ENCODE measurements at places on chromosomes 11 and 22. TPM values are rescaled to one million over a fixed set of nuclear protein-coding genes. Genes with fewer than 3 reads are reported as not detected.

GRCh38 chr11:45106440-45106839 is 40.0 kb upstream of the PRDM11 start:
- DNase-seq = no peak

DNA sequence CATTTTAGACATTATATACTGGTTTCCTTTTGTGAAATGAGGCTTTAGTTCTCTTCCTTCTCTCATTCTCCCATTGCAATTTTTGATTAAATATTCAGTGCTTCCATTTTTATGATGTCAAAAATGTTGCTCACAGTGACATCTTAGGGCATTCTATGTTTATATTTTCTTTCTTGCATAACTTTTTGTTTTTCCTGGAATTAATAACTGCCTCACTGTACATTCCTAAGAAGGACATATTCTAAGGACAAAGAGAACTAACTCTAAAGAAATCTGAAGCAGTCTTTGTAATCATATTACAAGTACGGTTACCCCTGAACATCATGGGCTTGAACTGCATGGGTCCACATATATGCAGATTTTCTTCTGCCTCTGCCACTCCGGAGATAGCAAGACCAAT is 25.8 kb upstream of the P2RY6 start:
- no peak for DNase-seq

GRCh38 chr11:17924713-17925112 is 88.1 kb downstream of the SERGEF start:
- no peak for DNase-seq

CNTN5 gene
- total RNA-seq = not detected

- DNase-seq = no peak
Observed at GRCh38 chr22:45497351-45498145, 5.1 kb upstream of the FBLN1 start.

DNA sequence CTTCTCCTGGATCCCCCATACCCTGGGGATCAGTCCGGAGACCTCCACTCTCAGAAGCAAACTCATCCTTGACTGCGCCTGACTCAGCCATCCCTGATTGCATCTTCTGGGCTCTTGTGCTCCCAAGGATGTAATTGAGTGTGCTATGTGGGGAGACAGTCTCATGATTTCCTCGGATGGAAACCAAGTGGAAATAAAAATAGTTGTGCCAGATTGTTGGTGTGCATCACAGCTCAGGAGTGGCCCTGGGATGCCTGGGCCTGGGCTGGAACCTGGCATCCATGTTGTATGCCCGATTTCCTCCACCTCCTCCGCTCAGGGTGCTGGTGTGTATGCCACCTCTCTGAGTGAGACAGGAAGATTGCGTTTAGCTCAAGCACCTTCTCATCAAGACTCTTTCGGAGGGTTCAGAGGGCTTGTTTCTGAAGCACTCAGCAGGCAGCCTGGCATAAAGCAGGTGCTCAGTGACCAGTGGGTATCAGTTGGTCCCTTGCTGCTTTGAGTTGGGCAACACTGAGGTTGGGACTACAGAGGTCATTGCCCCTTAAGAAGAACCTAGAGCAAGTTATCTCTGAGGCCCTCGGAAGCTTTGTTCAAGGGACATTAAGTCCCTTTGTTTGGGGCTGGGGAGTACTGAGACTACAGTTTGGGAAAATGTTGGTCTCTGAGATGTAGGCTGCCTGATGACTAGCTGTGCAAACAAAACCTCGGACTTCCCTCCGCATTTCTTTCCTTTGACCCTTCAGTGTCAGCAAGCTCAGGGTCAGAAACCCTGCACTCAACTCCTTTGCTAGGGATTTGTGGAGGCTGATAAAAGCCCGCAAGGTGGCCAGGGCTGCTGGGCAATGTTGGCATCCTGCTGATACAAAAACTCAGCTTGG is 24.8 kb upstream of the MICAL2 start:
- DNase-seq = no peak

DNA sequence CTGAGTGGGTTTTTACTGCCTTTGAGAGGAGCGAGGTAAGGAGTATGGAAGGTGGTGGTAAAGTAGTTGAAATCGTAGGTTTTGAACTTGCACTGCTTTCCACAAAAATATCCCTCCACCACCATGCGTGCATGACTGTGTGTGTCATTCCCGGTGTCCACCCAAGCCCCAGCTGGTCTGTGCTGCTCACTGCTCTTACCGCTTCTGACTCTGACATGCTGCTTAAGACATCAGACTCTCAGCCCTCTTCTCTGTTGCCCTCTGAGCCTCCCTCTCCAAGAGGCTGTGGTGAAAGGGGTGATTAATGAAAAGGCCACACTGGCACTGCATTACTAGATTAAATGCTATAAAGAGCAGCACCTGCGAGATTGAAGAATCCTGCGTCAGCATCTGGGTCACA is 128.7 kb downstream of the SPATA19 start:
- no peak for DNase-seq

C22orf31 gene
- total RNA-seq = not detected

UQCC3 gene
- total RNA-seq = 13.0 TPM

GRCh38 chr22:17110791-17111550 is 10.2 kb downstream of the TMEM121B start:
- no peak for DNase-seq

DNA sequence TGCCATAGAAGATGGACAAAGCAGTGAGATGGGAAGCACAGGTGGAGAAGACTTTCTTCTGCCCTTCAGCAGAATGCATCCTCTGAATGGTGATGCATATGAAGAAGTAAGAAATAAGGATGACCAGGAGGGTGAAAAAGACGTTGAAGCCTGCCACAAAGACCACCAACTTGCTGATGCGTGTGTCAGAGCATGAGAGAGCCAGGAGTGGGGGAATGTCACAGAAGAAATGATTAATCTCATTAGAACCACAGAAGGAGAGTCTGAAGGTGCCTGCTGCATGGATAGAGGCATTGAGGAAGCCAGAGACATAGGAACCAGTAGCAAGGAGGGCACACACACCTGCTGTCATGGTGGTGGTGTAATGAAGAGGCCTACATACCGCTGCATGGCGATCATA is 550 bp downstream of the OR5B21 start:
- no peak for DNase-seq

GRCh38 chr11:16001899-16002426 is 354.4 kb downstream of the SOX6 start:
- DNase-seq = peak; percentile 58

GRCh38 chr11:103892603-103893002 is 143.8 kb upstream of the DDI1 start:
- DNase-seq = no peak

DNA sequence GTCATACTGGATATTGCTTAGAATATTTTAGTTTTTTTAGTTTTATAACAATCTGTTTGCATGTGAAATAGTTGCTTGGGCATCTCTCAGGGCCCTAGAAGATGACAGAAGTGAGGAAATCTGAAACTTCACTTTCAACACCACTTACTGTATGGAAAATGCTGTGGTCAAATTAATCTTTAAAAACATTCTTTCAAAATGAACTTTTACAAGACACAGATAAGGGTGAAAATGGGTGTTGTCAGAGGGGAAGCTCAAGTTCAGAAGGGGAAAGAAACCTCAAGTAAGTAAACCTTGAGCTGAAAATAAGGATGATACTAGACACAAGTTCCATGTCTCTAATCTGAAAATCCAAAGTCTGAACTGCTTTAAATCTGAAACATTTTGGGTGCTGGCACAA is 1840.1 kb upstream of the RAG2 start:
- no peak for DNase-seq

DNA sequence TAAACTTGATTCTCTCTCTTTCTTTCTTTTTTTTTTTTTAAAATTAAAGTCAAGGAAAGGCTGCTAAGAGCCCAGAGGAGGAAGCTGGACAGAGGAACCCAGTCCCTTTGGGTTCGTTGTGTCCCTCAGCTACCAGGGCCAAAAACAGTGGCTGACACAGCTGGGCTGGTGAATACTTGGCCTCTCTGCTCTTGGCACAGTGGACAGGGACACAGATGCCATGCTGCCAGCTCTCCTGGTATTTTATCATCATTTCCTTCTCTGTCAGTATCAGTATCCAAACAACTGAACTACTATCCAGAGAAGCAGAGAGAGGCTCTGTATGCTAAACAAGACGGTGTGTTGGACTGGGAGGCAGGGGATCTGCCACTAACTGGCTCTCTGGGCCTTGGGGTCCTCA is 123.7 kb upstream of the CCDC90B start:
- DNase-seq = no peak

DNA sequence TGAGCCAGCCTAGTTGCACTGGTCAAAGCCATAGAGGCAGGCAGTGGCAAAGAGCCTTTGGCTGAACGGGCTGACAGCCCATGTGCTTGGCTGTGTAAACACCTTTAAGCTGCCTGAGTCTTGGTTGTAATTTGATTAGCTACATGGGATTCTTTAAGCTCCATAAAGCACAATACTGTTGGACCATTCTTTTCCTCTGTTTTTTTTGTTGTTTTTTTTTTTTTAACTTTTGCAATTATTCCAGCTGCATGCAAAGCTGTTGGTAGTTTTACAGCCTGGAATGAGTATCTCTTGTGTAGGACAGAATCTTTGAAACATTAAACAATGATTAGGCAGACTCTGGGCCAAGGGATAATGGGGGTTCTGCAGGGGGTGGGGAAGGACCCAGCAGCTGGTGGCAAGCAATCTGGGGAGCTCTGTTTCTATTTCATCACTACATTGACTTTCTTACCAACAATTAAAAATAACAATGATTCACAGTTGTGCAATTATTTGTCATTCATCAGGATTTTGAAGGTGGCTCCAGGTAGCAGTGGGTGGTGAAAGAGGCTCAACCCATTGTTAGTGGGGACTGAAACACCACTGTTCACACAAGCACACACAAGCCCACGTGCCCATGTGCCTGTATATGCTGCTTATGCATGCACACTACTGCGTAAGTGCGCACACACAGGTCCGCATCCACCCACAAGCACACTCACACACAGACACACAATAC is 69.5 kb upstream of the CSNK2A3 start:
- DNase-seq = no peak

- no peak for DNase-seq
Observed at GRCh38 chr11:92978271-92979111, 9.0 kb downstream of the MTNR1B start.

- no peak for DNase-seq
Observed at GRCh38 chr11:24408202-24408601, 88.7 kb upstream of the LUZP2 start.

YAP1 gene
- 32.0 TPM for total RNA-seq

DNA sequence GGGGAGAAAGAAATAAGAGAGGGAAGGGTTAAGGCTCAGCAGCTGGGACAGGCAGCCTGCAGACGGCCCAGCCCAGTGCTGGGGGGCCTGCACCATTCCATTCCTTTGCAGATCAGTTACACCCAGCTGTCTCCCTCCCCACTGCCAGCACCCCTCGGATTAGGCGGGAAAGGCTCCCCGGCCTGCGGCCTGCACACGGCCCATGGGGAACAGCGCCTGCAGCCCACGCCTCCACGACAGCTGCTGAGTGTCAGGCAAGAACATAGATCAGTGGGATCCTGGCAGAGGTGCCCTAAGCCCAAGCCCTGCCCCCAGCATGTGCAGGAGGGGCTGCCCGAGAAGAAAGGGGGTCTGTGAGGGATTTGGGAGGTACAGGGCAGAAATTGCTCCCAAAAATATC is 65.8 kb upstream of the MYOD1 start:
- no peak for DNase-seq

FOLH1 gene
- not detected for total RNA-seq

- DNase-seq = no peak
Observed at GRCh38 chr11:92804388-92804966, 165.0 kb upstream of the MTNR1B start.

- DNase-seq = no peak
Observed at GRCh38 chr22:25970999-25971811, 198.1 kb upstream of the SEZ6L start.

DNA sequence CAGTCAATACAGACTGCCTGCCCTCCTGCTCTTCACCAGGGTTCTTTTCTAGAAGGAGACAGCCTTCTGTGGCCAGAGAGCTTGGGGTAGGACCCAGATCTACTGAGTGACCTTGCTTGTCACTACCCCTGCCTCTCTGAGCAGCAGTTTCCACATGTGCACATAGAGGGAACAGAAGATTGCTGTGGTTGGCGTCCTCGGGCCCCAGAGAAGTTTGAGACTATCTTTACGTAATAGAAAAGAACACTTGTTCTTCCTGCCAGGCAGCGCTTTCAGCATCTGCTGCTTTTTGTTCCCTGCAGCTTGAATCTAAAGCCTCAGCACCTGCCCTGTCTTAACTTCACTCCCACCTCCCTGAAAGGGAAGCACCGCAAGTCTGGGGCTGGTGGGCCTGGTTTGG is 1.9 kb upstream of the FKBP2 start:
- no peak for DNase-seq

OR11H1 gene
- total RNA-seq = not detected

GRCh38 chr22:38109371-38110001 is 998 bp downstream of the BAIAP2L2 start:
- DNase-seq = no peak

CERK gene
- 101 TPM for total RNA-seq

DNA sequence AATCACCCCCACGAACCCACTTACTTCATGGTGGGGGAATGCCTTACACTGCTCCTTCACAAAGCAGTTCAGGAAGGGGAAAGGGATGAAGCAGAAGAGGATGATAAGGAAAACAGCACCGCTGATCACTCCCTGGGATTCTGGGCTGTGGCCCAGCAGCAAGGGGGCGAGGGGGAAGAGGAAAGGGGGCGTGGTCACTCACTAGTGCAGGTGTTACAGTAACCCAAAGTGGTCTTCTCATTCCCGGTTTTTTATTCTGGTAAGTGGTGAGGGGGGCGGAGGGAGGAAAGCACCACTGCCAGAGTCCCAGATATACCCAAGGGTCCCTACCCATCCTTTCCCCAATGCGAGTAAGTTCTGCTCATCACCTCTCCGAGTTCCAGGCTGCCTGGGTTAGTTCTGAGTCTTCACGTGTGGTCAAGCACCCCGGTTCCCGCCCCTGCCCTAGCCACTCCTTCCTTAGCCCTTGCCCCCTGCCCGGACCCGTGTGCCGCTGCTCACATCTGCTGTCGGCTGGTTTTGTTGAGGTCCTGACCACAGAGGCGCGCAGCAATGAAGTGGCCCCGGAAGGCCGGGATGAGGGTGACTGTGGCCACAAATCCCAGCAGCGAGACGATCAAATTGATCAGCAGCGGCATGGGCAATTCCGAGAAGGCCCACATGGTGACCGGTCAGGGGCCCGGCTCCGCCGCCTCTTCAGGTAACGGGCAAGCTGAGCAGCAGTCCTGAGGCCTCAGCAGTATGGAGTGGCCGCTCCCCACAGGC is 477 bp downstream of the DPAGT1 start:
- DNase-seq = no peak

DNA sequence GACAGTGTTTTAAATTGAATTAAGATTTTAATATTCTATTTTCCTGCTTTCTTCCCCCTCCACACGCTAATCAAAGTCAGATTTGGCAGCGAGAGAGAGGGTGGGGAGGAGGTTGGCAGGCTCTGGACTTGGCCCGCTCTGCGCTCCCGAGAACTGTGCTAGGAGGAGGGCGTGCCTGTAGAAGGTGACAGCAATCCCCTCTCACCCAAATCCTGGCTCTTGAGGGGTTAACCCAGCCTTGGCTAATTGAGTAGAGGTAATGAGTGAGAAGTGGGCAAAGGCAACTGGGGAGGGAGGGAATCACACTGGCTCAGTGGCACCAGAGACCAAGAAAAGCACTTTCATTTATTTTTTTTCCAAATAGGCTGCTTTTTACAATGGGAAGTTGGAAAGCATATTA is 42.2 kb downstream of the BUD13 start:
- no peak for DNase-seq
